ENCODE measurements at places on chromosomes 12 and 14.

DNA sequence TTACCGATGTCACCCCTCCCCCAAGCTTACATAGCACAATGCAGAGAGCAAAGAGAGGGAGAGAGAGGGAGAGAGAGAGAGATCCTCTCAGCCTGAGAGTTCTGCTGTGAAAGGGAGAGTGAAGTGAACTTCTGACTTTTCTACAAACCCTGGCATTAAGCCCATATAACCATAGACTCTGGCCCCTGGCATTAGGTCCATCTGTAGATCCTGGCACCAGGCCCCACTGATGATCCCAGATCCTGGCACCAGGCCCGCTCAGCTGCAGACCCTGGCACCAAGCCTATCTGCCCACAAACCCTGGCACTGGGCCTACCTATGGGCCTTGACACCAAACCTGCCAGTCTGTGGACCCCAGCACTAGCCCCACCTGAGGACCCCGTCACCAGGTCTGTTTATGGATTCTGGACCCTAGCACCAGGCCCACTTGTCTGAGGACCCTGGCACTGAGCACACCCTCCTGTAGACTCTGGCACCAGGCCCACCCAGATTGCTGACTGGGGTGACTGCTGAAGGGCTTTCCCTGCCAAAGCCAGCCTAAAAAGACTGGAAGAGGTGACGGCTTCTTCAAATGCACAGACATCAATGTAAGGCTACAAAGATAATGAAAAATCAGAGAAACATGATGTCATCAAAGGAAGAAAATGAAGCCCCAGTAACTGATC is 14.5 kb upstream of the KRT83 start:
- DNase-seq = no peak

DNA sequence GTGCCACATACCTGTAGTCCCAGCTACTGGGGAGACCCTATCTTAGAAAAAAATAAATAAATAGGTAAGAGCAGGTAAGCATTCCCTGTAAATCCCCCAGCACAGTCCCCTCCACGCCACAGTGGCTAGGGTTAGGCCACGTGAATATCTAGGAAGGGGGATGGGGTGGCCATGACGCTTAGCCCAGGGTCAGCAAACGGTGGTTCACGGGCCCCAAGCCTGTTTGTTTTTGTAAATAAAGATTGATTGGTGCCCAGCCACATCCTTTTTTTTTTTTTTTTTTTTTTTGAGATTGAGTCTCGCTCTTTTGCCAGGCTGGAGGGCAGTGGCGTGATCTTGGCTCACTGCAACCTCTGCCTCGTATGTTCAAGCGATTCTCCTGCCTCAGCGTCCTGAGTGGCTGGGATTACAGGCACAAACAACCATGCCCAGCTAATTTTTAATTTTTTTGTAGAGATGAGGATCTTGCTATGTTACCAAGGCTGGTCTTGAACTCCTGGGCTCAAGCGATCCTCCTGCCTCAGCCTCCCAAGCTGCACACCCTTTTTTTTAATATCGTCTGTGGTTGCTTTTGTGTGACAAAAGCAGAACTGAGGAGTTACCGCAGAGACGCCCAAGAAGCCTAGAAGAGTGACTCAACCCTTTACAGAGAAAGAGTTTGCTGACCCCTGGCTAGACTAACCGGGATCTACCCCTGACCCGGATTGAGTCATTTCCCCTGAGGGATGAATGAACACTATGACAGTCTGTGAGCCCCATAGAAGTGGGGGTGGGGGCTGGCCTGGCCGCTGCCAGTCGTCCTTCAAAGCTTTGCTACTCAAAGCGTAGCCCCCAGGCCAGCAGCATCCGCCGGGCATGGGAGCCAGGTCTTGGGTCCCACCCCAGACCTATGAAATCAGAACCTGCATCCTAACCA is 113.7 kb upstream of the NCOR2 start:
- peak; percentile 46 for DNase-seq

GRCh38 chr14:81535396-81536164 is 1.9 kb upstream of the SEL1L start:
- DNase-seq = no peak

- DNase-seq = no peak
Measured at GRCh38 chr12:1216560-1216959, 225.5 kb downstream of the ERC1 start.

- DNase-seq = no peak
Measured at GRCh38 chr12:6929466-6930452, 2.0 kb downstream of the ATN1 start.

- no peak for DNase-seq
Measured at GRCh38 chr12:15939111-15939510, 28.0 kb downstream of the DERA start.

DNA sequence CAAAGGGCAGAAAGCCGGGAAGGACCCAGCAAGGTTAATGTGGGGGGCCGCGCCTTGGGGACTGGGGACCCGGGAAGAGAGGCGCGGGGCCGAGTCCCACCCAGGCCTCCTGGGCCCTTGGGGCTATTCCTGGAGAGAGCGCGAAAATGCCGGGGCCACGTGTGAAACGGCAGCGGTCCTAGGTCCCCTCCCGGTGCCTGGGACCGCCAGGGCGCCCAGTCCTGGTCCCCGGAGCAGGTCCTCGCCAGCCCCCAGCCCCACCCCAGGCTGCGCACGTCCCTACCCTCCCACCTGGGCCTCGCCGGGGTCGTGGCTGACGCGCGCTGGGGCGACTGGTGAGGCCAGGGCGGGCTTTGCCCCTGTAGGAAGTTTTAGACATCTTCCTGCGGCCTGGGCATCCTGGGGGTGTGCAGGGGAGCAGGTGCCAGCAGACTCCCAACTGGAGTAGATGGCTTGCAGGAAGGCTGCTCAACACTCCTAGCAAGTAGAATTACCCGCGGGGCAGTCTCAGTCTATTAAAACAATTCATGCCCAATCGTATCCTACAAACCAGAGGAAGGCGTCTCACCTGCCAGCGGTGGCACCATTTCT is 708 bp downstream of the FAR2 start:
- DNase-seq = no peak

DNA sequence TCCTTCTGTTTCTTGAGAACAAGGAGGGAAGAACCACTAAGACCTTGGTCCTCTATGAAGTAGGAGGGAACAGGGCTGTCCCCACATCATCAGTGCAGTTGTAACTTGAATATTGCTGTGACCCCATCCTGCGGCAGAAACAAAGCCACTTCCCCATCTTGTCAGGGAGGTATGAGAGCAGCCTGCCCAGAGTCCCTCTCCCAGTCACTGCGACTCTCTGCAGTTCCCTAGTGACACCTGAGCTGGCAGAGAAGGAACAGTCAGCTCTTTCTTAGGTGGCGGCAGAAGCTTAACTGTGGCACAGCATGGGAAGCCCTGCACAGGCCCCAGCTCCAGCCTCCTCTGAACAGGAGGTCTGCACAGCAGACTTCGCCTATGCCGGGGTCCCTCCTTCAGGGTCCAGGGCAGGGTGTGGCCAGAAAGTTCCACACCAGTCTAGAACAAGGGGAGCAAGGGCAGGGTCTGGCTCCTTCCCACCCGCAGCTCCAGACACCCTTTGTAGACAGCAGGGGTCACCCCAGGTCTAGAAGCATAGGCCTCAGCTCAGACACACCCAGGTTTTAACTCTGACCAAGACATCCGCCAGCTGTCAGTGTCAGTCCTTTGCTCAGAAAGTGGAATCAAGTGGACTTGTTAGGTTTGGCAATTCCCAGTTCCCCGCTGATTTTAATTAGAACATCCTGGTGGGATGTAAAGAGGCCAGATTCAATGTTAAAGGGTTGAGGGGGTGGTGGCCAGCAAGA is 36.8 kb downstream of the DEGS2 start:
- no peak for DNase-seq

Data from stimulated activated CD4-positive, alpha-beta T cell treated with anti-CD3 and anti-CD28 coated beads, Interleukin-15, amount 100 ng/mL, for 24 hours (primary cell).